ENCODE measurements at places on chromosomes 12 and 14.

- DNase-seq: no peak
Observed at GRCh38 chr12:77578466-77579220, 252.1 kb upstream of the NAV3 start.

- DNase-seq: no peak
Observed at GRCh38 chr14:104856157-104856868, 8.8 kb upstream of the CEP170B start.

DNA sequence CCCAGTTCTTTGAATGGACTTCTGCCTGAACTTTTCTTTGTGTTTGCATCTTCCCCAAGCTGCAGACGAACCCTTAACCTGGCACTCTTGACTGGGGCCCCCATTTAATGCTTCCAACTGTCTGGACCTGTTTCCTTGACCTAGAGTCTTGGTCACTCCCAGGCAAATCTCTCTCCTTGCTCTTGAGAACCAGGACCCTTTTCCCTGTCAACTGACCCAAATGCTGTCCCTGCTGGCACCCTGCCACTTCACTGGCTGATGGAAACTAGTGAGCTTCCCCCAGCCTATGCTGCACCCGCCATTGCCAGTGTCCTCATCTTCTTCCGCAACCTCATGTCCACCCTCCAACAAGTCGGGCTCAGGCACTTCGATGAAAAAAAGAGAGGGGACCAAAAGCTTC lies 79.5 kb downstream of the PRIMA1 start:
- DNase-seq: no peak

- no peak for DNase-seq
Observed at GRCh38 chr14:102849526-102850379, 72.5 kb downstream of the TRAF3 start.

DNA sequence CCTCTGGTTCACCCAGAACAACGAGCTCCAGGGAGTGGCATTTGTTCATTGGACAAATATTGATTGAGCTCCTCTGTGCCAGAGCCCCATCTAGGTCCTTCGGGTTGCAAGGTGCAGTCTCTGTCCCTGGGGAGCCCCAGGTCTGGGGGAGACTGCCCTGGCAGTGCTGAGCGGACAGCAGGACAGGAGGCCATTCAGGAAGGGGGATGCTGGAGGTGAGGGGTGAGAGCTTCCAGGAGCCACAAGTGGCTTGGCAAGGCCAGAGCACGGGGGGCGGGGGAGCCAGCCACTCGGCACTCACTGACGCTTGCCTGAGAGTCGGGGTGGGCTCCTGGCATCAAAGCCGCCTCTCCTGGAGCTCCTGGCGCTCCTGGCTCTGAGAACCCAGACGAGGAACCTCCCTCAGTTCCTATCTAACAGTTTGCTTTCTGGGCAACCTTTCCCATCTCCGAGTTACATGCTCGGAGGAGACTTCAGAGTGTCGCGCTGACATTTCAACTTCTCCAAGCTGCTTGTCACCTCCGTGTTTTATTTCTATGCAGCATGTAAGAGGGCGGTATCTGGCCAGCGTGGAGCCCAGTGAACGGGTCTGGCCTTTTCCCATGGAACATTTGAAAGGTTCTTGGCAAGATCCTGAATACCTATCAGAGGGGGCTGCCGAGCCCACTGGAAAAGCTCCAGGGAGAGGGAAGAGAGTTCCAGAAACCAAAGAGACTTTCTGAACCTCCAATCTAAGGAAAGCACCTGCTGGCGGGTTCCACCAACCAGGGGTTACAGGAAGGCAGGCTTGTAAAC lies 62.0 kb upstream of the BCL11B start:
- DNase-seq: no peak

GRCh38 chr12:72144553-72144952 lies 127.6 kb upstream of the TRHDE start:
- no peak for DNase-seq
